ENCODE measurements at places on chromosomes 13 and 19.

DNA sequence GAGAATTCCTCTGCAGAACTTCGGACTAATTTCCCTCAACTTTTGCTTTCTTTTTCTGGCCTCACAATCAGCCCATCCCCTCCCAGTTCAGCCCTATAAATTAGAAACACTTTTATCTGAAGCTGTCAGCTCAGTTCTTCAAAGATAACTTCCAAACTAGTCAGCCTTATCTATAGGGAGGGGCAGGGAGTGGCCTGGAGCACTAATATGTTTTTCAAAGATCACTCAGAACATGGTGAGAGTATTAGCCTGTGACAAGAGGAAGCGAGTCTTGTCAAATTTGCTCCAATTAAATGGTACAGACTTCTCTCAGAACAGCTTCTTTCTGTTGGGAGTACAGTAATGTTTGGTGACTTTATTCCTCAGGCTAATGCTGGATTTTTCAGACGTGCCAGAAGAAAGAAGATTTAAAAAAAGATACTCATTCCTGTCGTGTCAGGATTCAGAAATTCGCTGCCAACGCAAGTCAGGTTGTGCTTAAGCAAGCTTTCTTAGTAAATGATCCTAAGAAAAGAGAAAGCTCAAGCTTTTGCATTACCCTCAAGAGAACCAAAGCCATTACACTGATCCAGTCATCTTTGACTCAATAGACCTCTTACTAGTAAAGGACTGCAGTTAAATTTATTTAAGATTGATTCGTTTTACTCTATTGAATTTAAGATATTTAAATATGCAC lies 1033.6 kb downstream of the SLITRK5 start:
- no peak for DNase-seq

- no peak for DNase-seq
Observed at GRCh38 chr19:15287496-15287895, 44.8 kb downstream of the BRD4 start.

DNA sequence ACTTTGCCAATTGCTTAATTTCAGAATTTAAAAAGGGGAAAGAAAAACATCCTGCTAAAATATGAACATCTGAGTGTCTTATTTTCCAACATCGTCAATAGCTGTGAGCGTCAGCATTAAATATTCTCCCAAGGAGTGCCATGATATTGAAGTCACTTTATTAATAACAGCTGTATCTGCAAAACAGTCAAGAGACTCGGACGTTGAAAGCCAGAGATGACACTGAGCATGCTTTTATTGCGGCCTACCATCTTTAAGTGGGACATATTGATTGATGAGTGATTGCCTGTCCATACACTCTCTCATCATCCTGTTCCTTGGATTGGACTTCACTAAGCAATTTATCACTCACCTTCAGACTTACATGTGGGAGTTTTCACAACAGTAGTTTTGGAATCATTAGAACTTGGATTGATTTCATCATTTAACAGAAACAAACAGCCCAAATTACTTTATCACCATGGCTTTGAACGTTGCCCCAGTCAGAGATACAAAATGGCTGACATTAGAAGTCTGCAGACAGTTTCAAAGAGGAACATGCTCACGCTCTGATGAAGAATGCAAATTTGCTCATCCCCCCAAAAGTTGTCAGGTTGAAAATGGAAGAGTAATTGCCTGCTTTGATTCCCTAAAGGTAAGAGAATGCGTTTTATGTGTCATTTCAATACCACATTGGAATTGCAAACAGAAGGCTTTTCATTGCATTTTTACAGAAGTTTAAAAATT lies 53.8 kb downstream of the MBNL2 start:
- DNase-seq: no peak

- DNase-seq: no peak
Observed at GRCh38 chr13:77966671-77967070, 48.0 kb upstream of the EDNRB start.

- peak; percentile 22 for DNase-seq
Observed at GRCh38 chr19:2381148-2381820, 21.2 kb downstream of the TMPRSS9 start.

DNA sequence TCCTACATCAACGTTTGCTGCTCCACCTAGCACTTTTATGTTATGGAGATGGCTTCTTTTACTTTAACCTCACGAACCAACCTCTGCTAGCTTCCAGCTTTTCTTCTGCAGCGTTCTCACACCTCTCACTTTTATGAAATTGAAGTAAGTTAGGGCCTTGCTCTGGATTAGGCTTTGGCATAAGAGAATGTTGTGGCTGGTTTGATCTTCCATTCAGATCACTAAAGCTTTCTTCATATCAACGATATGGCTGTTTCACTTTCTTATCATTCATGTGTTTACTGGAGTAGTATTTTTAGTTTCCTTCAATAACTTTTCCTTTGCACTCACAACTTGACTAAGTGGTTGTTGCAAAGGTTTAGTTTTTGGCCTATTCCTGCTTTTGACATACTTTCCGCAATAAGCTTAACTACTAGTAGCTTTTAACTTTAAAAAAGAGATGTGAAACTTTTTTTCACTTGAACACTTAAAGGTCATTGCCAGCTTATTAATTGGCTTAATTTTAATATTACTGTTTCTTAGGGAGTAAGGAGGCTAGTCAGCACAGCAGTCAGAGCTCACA lies 60.0 kb upstream of the SPRY2 start:
- DNase-seq: peak; percentile 86

All from MV-4-11 (cell line).